ENCODE measurements at places on chromosomes 12 and 14.

DNA sequence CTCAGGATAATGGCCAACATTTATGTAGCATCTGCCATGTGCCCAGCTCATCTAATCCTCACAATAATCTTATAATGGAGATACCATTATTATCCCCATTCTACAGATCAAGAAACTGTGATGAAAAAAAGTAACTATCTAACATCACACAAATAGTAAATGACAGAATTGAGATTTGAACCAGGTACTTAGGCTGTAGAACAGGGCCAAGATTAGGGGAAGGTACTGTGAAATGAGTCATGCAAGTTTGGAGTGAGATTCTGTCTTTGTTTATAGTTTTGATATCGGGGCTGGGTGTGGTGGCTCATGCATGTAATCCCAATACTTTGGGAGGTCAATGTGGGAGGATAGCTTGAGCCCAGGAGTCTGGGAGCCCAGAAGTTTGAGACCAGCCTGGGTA is 1.3 kb upstream of the GNPTAB start:
- DNase-seq = no peak

DNA sequence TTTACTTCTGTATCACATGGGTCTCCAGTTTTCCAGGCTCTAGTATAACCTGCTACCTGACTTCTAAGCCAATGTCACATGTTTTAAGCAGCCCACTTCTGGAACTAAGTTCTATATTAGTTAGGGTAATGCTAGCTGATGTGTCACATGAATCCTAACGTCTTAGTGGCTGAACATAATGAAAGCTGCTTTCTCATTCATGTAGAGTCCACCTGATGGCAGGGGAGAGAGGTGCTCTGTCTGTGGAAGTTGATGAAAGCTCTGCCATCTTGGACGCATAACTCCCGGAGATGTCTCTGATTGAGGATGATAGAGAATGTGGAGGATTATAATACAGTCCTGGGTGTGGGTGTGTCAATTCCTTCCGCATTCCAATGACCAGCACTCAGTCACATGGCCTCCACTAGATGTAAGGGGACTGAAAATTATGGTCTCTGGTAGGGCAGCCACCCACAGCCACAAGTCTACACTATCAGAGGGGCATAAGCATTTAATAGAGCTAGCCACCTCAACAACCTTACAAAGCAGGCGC is 234.4 kb upstream of the CRY1 start:
- DNase-seq = no peak

DNA sequence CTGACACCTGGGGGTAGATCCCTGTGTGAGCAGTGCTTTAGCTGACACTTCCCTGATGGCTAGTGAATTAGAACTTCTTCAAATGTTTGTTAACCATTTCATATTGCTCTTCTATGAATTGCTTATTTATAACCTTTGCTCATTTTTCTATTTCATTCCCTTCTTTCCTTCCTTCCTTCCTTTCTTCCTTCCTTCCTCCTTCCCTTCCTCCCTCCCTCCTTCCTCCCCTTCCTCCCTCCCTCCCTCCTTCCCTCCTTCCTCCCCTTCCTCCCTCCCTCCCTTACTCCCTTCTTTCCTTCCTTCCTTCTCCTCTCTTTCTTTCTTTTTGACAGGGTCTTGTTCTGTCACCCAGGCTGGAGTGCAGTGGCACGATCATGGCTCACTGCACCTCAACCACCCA is 23.3 kb upstream of the CEP170B start:
- no peak for DNase-seq

DNA sequence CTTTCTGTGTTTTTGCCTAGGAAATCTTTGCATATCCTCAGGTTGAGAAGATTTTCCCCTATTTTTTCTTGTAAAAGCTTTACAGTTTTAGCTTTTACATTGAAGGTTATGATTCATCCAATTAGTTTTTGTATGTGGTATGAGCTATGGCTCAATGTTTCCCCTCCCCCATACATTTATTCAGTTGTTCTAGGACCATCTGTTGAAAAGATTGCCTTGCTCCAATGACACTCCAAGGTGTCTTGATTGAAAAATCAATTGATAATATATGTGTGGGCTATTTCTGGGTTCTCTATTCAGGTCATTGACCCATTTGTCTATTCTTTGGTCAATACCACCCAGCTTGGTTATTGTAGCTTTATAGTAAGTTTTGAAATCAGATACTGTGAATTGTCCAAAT is 42.6 kb downstream of the LRTM2 start:
- DNase-seq = no peak

DNA sequence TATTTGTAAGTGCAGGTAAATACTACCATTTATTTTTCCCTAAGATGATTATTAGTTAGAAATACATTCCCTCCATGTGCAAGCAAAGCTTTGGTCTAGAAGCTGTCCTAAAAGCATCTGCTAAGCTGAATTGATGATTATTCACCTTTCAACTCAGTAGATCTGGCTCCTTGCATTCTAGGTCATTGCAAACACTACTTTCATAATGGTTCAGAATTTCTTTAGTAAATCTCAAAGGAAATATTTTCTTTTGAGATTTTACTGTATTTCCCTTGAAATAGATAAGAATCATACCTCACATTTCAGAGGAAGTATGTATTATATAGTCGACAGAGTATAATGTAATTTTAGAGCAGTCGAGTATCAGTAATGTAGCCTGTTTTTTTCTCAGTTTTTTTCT is 2.4 kb downstream of the ETNK1 start:
- DNase-seq = no peak

- no peak for DNase-seq
Observed at GRCh38 chr14:88264116-88264515, 59.0 kb downstream of the KCNK10 start.

DNA sequence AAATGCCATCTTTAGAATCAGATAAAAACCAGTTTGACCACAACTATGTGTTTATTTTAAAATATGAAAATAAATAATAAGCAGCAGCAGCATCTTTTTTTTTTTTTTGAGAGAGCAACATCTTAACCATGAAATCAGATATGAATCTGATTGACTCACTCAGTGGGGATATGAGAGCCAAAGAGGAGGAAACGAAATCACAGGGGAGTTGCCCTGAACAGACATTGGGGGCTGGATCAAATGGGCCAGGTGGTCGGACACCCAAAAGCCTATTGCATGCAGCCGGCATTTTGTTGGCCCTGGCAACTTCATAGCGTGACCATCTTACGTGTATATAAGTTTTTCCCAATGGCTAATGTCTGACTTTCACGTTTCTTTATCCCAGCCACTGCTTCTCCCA is 321.1 kb downstream of the NPAS3 start:
- DNase-seq = no peak

GRCh38 chr12:75041472-75041871 is 168.2 kb downstream of the KCNC2 start:
- no peak for DNase-seq

DNA sequence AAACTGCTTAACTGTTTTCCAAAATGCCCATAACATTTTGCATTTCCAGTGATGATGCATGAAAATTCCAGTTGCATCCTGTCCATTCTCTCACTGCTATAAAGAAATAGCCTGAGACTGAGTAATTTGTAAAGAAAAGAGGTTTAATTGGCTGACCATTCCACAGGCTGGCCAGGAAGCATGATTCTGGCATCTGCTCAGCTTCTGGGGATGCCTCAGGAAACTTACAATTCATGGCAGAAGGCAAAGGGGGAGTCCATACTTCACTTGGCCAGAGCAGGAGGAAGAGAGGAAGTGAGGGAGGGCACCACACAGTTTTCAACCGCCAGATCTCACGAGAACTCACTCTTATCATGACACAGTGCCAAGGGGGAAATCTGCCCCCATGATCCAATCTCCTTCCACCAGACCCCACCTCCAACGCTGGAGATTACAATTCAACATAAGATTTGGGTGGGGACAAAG is 18.2 kb upstream of the CLEC2D start:
- no peak for DNase-seq

DNA sequence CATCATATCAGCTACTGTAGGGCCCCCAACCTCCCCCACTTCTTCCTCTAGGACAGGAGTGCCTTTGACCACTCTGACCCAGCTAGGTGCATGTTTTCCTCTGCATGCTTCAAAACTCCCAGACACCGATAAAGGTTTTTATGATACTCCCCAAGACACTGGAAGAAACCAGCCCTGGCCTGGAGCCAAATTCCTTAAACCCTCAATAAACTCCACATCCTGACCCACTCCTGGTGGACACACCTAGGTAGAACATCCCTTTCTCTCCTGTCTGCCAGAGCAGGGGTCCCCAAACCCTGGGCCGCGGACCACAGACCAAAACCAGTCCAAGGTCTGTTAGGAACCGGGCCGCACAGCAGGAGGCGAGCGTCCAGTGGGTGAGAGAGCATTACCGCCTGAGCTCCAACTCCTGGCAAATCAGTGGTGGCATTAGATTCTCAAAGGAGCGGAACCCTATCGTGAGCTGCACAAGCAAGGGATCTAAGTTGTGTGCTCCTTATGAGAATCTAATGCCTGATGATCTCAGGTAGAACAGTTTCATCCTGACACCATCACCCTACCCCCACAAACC is 49.6 kb downstream of the NT5DC3 start:
- DNase-seq = no peak
